Eye (tissue), 1 donor: ENCODE measurements at places on chromosomes 4 and X.
A peak's percentile ranks its signal among the peaks of the same experiment; 100 is the strongest.

DNA sequence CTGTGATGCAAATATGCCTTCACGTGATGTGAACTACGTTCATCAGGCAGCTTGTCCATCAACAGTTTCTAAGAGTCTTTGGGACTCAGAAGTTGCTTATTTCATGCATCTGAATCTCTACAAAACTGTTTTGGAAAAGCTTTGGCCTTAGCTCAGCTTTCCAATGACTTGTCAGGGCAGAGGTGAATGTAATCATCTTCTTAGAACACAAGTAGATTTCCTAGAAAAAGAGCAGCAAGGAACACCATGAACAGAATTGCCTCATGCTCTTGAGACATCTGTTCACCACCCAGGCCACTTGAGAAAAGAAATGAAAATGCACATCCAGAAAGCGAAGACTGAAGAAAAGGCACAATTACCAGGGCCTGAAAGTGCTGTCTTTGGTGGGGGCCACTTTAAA, 105.8 kb upstream of the PDHA1 start:
- DNase-seq = no peak

DNA sequence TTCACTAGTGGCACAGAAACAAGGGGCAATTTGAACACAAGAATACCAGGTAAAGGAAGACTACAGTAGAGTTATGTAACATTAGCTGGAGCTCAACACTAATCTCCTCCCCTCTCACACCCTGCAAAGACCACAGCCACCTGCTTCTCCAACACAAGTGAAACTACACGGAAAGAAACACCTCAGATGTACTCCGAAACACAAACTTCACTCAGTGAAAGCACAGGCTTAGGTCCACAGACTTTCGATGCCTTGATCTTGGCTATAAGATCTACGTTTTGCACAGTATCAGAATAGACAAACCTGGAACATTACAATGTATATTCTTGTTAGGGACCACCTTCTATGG, 7.6 kb downstream of the ACSL1 start:
- DNase-seq = no peak

DNA sequence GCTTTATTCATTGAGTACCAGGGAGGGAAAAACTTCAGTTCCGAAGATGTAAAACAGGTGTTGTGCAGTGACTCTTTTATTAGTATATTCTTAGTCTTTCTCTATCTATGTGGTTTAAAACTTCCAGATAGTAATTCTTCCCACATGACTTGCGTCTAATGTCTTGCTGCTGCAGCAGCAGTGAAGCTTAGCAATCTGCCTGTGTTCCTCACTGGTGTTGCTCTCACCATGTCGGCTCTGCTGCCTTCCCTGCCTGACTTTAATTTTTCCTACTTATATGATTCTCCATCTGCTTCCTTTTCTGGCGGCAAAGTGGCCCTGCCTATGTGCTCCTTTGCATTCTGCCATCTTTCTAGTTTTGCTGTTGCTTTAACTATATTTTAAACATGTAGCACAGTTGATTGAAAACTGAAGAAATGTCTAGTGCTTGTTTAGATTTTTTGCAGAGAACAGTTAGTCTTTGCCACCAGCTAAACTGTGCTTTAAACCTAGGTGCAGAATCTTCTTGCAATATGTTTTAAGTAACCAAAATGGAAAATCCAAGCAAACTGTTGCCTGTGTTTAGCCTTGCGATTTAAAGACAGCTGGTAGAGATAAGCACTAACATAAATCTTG, 1934.2 kb upstream of the IGFBP7 start:
- no peak for DNase-seq

DNA sequence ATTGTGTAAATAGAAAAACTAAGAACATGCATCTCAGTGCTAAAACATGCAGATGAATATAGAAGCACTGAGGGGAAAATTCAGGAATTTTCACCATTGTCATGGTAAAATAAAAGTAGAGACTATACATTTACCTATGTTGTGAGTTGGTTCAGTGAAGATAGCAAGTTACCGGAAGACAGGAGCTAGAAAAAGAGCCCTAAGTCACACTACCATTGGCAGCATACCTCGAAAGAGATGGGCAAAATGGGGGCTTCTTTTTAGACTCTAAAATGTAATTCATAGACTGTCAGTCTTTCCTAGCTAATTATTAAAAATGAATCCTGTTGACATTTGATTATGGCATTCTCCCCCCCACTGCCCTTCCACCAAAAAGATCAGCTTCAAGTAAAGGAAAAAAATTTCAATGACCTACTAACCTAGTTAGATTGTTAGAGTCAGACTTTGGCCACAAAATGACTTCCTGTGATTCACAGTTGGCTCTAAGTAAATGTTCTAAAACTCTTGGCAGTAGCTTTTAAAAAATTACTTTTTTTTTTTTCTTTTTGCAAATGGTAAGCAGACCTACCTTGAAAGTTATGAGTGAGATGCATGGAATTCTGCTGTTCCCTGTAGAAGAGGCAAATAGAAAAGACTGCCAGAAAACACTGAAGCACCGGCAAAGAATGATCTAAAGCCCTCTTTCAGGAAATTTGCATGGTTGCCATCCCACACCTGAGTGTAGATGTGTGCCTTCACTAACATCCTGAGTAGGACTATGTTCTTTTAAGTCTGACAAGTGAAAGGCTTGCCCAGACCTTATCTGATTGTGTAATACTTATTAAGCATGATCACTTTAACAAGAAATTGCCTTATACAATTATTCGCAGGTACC, 26.4 kb upstream of the ARSJ start:
- no peak for DNase-seq

GRCh38 chr4:36138220-36138619, 106.1 kb downstream of the ARAP2 start:
- no peak for DNase-seq

DNA sequence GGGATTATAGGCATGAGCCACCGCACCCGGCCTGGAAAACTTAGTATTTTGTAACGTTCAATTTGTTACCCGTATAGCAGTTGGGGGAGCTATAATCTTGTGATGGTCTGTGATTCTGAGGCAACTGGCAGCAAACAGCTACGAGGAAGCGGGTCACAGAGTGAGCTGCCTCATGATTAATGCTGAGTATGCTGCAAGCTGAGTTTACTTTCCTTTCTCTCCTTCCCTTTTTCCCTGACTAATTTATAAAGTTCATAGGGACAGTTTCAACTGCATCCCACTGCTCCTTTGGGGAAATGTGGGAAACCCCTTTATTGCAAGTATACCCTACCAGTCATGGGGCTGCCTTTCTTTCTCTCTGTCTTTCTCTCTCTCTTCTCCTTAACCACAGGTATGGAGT, 17.7 kb upstream of the ELOVL6 start:
- DNase-seq = no peak

GRCh38 chr4:177400030-177400429, 42.2 kb downstream of the AGA start:
- no peak for DNase-seq

DNA sequence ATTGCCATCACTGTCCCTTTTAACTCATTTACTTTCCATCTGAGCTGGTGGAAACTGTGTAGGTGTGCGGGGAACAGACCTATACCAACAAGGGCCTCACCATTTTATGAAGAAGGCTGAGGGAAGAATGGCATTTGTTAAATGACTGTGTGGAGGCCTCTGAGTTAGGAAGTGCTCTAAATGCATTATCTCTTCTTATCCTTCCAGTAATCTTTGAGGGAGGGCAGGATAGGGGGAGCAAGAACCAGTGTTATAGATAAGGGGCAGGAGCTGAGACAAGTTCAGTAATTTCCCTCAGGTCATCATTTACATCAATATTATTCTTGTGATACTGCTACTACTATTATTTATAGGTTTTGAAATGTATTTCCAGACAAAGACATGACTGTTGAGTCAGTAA, 122.4 kb upstream of the PDLIM3 start:
- DNase-seq = no peak

DNA sequence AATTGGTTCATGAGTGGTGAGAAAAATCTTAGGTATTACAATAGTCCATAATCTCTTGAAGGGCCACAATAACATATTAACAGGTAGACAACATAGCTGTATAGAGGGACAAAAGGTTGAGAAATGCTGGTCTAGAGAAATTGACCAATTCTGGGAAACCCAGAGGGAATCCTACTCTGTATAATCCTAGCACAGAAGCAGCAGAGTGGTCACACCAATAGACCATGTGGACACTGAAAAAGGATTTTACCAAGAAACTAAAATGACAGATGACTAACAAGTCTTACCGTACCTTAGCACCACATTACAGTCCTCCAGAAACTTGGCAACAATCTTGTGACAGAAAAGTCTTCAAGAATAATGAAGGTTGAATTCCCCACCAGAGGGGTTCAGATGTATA, 169.1 kb upstream of the PCDH18 start:
- no peak for DNase-seq

GRCh38 chr4:189656641-189657040, 284.0 kb upstream of the FRG1 start:
- DNase-seq = peak; percentile 53

DNA sequence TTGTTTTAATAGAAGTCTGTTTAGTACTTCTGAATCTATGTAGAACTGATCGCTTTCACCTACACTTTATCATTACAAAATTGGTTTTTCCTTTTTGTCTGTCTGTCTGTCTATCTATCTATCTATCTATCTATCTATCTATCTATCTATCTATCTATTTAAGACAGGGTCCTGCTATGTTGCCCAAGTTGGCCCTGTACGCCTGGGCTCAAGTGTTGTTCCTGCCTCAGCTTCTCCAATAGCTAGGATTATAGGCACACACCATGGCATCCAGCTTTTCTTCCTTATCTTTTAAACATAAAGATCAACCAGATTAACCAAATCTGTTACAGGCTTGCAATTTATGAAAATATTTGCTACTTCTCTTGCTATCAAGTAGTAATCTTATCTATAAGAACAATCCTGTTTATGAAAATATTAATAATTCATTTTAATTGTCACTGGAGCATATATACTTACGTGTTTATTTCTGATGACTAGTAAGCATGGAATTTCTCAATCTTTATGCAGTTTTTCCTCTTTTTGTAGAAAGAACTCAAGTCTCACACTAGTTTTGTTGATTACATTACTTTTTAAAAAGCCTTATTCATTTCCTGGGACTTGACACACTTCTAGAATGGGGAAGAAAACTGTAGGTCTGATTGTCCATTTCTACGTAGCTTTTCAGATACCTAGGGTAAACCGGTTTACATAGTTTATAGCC, 24.5 kb downstream of the KIAA0232 start:
- no peak for DNase-seq
